Stimulated activated CD4-positive, alpha-beta T cell treated with anti-CD3 and anti-CD28 coated beads, Interleukin-12 subunit alpha, Interleukin-12 subunit beta, amount 100 ng/mL, for 4 hours (primary cell): ENCODE measurements at places on chromosomes 12 and 14.
A peak's percentile ranks its signal among the peaks of the same experiment; 100 is the strongest.

DNA sequence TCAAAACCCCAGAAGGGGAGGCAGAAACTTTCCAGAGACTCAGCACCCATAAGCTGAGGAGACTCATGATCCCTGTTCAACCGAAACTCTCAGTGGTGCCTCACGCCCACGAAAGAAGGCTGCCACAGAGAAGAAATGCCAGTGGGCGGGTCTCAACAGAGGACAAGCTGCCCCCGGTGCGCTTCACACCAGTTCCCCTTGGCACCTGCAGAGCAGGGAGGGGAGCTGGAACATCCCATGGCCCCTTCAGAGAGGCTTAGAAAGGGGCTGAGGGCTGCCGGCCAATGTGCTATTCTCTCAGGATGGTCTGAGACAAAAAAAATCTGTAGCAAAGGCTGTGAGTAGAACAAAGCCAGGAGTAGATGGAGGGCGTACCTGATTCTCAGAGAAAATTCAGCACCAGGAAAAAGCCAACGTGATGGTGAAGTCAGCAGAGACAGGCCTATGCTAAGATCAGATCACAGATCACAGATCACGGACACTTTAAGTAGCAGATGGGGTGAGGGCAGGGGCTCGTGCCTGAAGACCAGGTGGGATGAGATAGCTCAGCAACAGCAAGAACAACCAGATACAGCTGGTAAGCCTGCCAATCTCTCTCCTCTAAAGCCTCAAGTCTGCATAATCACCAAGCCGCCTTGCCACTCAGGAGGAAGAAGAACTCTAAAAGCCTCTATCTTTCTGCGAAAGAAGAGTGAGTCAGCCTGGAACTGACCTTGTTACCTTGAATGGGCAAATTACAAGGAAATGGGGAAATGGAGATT, 206.4 kb upstream of the GRIP1 start:
- no peak for DNase-seq

DNA sequence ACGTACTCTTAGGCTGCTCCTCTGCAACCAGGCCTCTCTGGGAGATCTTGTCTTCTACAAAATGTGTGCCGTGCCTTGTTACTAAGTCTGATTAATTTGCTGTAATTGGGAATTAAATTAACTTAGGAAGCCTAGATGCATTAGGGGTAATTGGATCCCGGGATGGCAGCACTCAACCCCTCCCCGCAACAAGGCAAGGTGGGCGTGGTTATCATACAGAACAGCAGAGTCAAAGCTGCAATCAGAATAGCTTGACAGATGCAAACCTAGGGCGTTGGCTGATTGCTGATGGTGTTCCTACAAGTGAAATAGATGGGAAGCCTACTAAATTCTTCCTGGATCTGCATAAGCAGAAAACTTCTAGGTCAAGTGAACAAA, 34.5 kb upstream of the NFYB start:
- DNase-seq, result no peak

DNA sequence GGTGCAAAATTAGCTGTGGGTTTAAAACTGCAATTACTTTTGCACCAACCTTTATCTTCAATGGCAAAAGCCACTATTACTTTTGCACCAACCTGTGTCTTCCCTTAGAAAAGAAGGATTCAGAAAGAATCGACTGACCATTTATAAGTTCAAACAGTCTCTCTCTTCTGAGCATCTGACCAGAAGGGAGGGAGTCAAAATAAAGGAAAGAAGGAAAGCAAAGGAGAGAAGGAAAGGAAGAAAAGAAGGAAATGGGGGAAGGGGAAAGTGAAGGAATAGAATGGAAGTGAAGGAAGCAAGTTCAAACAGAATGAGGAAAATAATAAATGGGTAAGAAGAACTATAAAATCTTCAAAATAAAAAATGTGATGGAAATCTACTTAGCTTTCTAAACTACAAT, 57.8 kb downstream of the KDM5A start:
- no peak for DNase-seq

DNA sequence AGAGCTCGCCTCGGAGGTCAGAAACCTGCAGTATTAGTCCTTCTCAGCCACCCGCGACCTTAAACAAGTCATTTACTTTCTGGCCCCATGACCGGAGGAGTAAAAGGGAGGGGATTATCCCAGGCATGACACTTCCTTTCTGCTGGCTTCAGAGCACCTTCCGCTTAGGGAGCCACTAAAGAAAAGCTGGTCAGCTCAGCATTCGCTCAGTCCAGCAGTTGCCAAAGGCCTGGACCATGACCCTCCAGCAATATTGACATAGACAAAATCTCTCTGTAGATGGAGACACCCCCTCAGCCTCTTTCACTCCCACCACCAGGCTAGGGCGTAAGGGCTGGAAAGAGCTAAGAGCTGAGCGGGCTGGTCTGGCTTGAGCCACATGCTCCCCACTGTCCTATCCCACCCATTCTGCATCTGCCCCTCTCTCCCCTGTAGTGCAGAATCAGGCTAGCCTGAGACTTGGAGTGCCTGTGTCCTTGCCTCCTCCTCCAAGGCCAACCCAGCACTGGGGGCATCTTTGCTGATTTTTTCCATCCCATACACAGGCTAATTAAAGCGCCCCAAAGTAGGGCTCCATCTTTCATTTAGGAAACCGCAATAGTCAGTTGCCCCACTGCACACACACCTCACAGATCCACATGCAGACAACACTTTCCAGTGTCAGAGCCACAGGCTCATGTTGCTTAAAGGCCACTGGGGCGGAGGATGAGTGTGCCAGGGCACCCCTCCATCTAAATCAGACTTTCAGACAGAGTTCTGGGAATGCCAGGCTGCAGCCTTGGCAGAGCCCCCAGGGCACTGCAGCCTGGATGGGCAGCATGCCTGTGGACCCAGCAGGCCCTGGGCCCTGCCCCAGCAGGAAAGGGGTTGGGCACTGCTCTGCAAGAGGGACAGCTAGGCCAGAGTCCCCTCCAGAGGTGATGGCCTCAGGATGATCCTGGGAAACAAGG, 4.0 kb upstream of the CPNE6 start:
- no peak for DNase-seq

- DNase-seq, result no peak
Observed at GRCh38 chr12:107873223-107873622, 98.7 kb downstream of the ASCL4 start.

GRCh38 chr14:55752580-55753390, 172.8 kb downstream of the KTN1 start:
- DNase-seq, result no peak

GRCh38 chr14:79997509-79998208, 213.6 kb downstream of the DIO2 start:
- no peak for DNase-seq

DNA sequence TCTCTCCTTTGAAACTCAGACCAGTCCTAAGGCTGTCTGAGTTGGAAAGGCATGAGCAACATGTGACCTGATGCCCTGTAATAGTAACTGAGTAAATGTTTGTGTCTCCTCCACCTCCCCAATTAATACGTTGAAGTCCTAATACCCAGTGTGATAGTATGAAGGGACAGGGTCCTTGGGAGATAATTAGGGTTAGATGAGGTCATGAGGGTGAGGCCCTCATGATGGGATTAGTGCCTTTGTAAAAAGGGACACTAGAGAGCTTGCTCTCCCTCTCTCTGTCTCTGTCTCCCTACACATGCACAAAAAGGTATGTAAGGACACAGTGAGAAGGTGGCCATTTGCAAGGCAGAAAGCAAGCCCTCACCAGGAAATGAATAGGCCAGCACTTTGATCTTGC, 18.1 kb upstream of the KIF21A start:
- no peak for DNase-seq

- DNase-seq, result no peak
Observed at GRCh38 chr14:90504643-90505042, 107.8 kb downstream of the CALM1 start.

DNA sequence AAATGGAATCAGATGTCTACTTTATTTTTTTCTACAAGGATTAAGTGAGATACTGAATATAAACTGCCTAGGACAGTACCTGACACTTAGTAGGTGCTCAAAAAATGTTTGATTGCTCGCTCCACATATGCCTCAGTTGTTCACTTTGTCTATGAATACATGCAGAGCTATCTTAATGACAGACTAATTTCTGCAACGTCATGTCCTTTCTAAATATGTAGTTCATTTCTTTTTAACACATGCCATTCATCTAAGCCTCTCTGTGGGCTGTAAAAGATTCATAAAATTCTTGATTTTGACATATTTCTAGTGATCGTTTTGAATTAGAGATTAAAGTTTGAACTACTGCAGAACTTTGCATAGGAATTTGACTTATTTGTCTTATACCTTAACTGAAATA, 176.3 kb upstream of the STXBP6 start:
- DNase-seq, result no peak

- DNase-seq, result no peak
Observed at GRCh38 chr12:59698600-59698999, 102.8 kb downstream of the SLC16A7 start.

DNA sequence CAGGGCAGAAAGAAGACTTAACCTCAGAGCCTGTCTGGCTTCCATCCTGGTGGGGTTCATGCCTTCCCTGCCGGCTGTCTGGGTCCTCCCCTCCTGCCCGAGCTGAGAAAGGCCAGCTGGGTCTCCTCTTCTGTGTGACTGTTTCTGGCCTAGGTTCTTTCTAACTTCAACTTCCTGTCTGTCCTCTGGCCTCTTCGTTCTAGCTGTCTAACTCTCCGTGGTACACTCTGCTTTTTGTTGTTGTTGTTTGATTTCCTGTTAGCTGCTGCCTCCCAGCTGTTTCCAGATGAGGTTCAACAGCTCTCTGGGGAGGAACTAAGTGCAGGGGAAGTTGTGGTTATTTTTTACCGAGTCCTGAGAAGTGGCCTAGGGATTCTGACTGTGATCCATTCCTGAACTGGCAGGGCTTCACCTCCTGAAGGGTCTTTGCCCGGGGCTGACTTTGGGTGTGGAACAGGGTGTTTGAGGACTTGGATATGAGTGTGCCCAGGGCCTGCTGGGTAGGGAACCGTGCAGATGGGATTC, 3.2 kb downstream of the MLXIP start:
- DNase-seq, result no peak

GRCh38 chr14:60206837-60207533, 41.8 kb upstream of the DHRS7 start:
- DNase-seq, result no peak

DNA sequence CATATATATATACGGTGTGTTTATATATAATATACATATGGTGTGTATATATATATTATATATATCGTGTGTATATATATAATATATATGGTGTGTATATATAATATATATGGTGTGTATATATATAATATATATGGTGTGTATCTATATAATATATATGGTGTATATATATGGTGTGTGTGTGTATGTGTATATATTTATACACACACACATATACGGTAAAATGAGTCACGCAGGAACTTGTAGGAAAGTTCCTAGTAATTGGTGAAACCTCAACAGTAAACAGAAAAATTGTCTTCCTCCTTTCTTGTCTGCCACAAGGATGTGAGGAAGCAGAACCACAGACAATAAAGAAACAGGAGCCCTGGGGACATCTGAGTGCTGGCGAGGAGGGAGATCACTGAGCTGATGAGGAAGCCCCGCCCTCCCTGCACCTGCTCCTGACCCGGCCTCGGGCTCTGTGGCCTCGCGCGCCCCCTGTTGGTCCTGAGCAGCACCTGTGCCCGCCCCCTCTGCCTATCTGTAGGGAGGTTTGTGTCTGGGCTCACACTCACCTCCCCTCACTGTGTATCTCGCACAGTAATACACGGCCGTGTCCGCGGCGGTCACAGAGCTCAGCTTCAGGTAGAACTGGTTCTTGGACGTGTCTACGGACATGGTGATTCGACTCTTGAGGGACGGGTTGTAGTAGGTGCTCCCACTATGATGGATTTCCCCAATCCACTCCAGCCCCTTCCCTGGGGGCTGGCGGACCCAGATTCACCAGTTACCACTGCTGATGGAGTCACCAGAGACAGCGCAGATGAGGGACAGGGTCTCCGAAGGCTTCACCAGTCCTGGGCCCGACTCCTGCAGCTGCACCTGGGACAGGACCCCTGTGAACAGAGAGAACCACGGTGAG, 1079.4 kb downstream of the TMEM121 start:
- DNase-seq, result peak; percentile 85

DNA sequence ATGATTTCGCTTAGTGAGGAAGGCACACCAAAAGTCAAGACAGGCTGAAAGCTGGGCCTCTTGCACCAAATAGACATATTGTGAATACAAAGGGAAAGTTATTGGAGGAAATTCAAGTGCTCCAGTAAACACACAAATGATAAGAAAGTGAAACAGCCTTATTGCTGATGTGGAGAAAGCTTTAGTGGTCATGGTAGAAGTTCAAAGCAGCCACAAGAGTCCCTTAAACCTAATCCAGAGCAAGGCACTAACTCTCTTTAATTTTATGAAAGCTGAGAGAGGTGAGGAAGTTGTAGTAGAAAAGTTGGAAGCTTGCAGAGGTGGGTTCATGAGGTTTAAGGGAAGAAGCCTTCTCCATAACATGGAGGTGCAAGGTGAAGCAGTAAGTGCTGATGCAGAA, 988.3 kb downstream of the VRK1 start:
- DNase-seq, result no peak

DNA sequence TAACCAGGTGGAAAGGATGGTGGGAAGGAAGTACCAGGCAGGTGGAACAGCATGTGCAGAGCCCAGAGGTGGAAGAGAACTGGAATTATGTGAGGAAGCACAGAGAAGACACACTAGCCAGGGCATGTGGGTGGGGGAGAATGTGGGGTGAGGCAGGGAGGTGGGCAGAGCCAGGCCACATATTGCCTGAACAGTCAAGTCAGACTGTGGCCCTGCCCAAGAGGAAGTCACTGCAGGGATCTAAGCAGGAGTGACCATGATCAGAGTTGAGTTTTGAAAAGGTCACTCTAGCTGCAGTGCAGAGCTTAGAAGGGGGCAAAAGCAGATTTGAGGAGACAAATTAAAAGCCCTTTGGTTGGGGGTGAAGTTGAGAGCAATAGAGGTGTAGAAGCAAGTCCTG, 114.0 kb upstream of the SLC38A2 start:
- DNase-seq, result no peak

DNA sequence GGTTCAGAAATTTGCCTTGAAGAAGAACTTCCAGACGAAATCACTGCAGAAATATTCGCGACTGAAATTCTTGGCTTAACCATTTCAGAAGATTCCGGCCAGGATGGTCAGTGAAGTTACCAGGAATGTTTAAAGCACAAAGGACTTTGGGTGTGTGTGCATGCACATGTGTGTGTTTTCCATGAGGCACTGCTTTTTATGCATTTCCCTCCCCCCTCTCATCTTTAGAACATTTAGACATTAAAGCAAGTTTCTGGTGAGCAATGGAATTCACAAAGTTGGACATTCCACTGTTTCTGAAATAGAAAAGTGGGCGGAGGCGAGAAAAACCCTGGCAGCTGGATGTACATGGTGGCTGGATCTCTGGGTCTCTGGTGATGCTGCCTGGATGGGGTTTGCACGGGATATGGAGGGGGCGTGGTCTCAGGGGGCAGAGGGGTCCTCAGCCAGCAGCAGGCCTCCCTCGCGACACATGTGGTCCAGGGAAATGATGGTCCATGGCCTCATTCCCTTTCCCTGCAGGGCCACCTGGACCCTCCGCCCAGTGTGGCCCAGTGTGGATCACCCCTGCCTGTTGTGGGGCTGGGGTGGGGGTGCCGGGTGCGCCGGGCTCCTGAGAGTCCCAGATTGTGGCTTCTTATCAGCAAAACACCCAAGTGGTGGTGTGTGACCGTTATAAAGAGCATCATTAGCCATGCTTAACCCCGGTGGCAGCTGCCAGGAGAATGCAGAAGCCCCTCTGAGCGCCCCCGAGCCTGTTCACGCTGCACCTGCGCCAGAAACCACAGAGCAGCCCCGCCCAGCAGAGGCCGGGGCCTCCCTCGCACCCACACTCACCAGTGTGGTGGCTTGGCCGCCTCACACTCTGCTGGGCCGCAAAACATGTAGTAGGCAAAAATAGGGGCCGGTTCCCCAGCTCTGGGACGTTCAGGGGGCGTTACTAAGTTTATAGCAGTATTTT, 17.8 kb upstream of the BCL7A start:
- DNase-seq, result no peak

- DNase-seq, result no peak
Observed at GRCh38 chr12:11758510-11759493, 109.3 kb downstream of the ETV6 start.
